ENCODE measurements at places on chromosomes 4 and X.

GRCh38 chr4:184887333-184887732, 61.6 kb upstream of the ACSL1 start:
- no peak for DNase-seq
- no peak overlapping the region for H3K27ac ChIP-seq
- H3K4me3 ChIP-seq = no peak overlapping the region
- H3K36me3 ChIP-seq = no peaks in the 10 kb centered on the region
- H3K27me3 ChIP-seq = peaks cover 10% of the 10 kb centered on the region
- no peaks in the 10 kb centered on the region for H3K4me1 ChIP-seq

- no peaks in the 10 kb centered on the region for H3K36me3 ChIP-seq
- no peak overlapping the region for H3K4me3 ChIP-seq
These were observed 2.4 kb upstream of the NBDY start for GRCh38 chrX:56726605-56727004.

DNA sequence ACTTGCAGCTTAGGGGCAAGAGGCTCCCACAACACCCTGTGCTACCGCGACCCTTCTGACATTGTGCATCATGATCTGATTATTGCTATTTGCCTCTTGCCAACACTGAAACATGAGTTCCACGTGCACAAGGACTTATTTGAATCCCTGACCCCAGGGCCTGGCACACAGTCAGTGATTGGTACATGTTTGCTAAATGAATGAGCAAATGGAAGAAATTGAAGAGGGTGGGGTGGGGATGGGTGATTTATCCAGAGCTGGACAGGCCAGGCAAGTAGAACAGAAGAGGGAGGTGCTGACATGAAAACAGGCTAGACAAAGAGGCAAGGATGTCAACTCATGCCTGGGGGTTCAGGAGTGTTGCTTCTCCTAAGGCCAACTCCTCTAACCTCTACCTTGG, 24.9 kb upstream of the RPL39 start:
- H3K4me3 ChIP-seq = no peak overlapping the region
- H3K27me3 ChIP-seq = no peaks in the 10 kb centered on the region
- no peaks in the 10 kb centered on the region for H3K36me3 ChIP-seq
- H3K27ac ChIP-seq = no peak overlapping the region
- no peak for DNase-seq

DNA sequence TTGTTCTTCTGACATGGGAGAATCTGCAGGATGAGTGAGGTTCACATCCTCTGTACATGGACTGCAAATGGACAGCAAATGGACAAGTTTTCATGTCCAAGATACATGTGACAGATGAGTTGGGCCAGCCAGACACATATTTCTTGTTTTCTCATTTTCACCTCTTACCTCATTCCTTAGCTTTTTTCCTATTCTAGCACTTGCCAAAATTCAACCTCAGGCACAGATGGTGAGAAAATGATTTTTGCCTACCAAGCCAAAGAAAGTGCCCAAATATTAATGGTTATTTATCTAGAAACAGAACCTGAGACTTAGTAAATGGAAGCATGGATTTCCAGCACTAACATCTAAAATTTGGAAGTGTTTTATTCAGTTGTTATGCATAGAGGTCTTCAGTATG, 402.2 kb downstream of the AFF2 start:
- no peaks in the 10 kb centered on the region for H3K4me1 ChIP-seq
- no peak overlapping the region for H3K4me3 ChIP-seq
- DNase-seq = no peak
- no peak overlapping the region for H3K27ac ChIP-seq
- H3K27me3 ChIP-seq = no peaks in the 10 kb centered on the region

DNA sequence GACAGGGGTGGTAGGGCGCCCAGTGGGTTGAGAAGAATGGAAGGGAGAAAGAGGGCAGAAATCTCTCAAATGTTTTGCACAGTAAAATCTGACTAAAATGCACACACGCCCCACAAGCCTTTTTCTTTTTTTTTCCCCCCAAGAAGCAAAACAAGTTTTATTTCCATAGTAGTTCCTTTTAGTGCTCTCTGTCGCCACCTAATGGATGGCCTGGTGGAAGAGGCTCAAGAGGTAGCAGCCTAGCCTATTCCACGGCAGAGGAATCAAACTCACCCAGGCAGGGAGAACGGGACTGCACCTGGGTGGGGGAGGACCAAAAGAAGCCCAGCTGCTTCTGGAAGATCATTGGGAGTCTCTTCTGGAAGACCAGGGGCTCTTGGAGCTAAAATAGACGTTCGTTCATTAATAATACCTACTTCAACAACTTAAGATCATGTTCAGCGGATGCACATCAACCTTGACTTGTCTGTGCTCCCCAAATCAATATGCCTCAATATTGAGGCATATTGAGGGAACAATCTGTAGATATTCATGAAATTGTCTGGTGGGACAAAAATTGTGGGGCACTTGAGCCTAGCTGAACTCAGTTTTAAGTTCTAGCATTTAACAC, 31.6 kb upstream of the IRAK1 start:
- no peaks in the 10 kb centered on the region for H3K36me3 ChIP-seq
- DNase-seq = peak; percentile 62
- H3K4me3 ChIP-seq = no peak overlapping the region

DNA sequence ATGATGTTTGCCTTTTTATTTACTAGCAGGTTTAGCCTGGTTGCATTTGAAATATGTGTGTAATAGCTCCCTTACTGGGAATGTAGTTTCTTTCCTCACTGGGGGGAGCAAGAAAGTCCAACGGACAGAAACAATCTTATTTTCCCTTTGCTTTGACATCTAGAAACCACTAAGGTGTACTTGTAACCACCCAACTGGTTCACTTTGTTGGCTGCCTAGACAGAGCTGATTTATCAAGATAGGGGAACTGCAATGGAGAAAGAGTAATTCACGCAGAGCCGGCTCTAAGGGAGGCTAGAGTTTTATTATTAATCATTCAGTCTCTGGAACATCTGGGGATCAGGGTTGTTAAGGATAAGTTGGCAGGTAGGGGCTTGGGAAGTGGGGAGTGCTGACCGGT, 30.3 kb downstream of the XG start:
- H3K36me3 ChIP-seq = no peaks in the 10 kb centered on the region
- H3K4me3 ChIP-seq = no peak overlapping the region
- peaks cover 2% of the 10 kb centered on the region for H3K27me3 ChIP-seq
- H3K27ac ChIP-seq = no peak overlapping the region
- no peak for DNase-seq

GRCh38 chr4:100190643-100191600, 654 bp upstream of the DDIT4L start:
- no peak overlapping the region for H3K27ac ChIP-seq
- H3K4me3 ChIP-seq = peak overlapping the region; percentile 36
- no peak for DNase-seq
- H3K4me1 ChIP-seq = no peaks in the 10 kb centered on the region
- H3K36me3 ChIP-seq = no peaks in the 10 kb centered on the region
- H3K27me3 ChIP-seq = no peaks in the 10 kb centered on the region

GRCh38 chrX:154436983-154437752, at the start of gene GDI1:
TSS of gene GDI1 (plus strand) at chrX:154437154. CDS start at chrX:154437255, 101 bp downstream.
- peak within 1 kb of the TSS; percentile 50 for H3K4me3 ChIP-seq
- no peaks in the 10 kb centered on the region for H3K27me3 ChIP-seq
- H3K4me1 ChIP-seq = peaks cover 44% of the 10 kb centered on the region
- peaks cover 34% of the 10 kb centered on the region for H3K36me3 ChIP-seq

DNA sequence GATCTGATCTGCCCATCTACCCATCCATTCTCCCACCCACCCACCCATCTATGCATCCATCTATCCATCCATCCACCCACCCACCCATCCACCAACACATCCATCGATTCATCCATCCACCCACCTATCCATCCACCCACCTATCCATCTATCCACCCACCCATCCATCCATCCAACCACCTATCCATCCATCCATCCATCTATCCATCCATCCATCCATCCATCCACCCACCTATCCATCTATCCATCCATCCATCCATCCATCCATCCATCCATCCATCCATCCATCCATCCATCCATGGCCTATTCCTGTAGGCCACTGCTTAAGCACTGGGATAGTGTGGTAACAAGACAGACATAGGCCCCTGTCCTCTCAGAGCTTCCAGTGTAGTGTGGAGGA, 69.8 kb downstream of the SORCS2 start:
- no peaks in the 10 kb centered on the region for H3K36me3 ChIP-seq
- no peak for DNase-seq
- H3K27ac ChIP-seq = no peak overlapping the region
- peaks cover 26% of the 10 kb centered on the region for H3K27me3 ChIP-seq
- no peaks in the 10 kb centered on the region for H3K4me1 ChIP-seq

GRCh38 chrX:150372756-150373155, 9.6 kb downstream of the MAMLD1 start:
- no peak for DNase-seq
- no peak overlapping the region for H3K4me3 ChIP-seq
- H3K27me3 ChIP-seq = no peaks in the 10 kb centered on the region
- H3K36me3 ChIP-seq = no peaks in the 10 kb centered on the region
- no peak overlapping the region for H3K27ac ChIP-seq
- H3K4me1 ChIP-seq = no peaks in the 10 kb centered on the region

- H3K27ac ChIP-seq = no peak overlapping the region
- no peak for DNase-seq
- H3K4me3 ChIP-seq = no peak overlapping the region
- peaks cover 5% of the 10 kb centered on the region for H3K27me3 ChIP-seq
- no peaks in the 10 kb centered on the region for H3K4me1 ChIP-seq
These were observed 241.2 kb downstream of the ANK2 start for GRCh38 chr4:113290666-113291065.

- H3K36me3 ChIP-seq = peaks cover 14% of the 10 kb centered on the region
- no peak overlapping the region for H3K4me3 ChIP-seq
- H3K27ac ChIP-seq = no peak overlapping the region
- H3K27me3 ChIP-seq = no peaks in the 10 kb centered on the region
- DNase-seq = no peak
These were observed 20.1 kb downstream of the MMAA start for GRCh38 chr4:145639186-145639698.

DNA sequence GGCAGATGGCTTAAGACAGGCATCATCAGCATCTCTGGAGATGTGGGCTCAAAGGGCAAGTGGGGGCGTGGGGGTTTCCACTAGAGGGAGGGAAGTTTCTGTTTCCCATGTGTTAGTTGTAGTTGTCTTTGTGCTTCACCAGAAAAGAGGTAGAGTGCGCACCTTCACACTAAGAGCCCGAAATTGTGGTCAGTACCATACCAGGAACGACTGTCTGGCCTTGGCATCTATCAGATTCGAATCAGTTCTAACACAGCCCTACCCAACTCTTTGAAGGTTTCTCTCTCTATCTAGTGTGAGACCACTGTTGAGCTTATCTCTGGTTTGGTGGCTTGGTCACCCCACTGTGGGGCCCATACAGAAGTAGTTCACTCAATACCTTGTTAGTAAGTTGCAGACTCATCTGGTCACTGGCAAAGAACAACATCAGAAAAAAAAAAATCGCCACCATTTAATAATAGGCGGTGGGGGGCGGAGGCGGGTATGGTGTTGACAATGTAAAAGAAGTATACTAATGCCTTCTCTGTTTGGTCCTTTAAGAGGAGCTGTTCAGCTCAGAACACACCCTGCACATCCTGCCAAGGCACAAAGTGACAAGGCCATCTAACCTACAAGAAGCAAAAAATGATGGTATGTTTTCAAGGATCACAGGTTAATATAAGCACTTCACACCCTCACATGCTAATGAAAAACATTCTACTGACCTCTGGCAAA, 71.1 kb downstream of the NYX start:
- H3K4me3 ChIP-seq = no peak overlapping the region
- H3K27ac ChIP-seq = no peak overlapping the region
- DNase-seq = no peak
- peaks cover 14% of the 10 kb centered on the region for H3K4me1 ChIP-seq
- no peaks in the 10 kb centered on the region for H3K36me3 ChIP-seq

- no peaks in the 10 kb centered on the region for H3K36me3 ChIP-seq
- H3K4me1 ChIP-seq = no peaks in the 10 kb centered on the region
- peaks cover 2% of the 10 kb centered on the region for H3K27me3 ChIP-seq
- no peak overlapping the region for H3K27ac ChIP-seq
- DNase-seq = no peak
These were observed 11.5 kb downstream of the IGSF1 start for GRCh38 chrX:131277543-131278136.

GRCh38 chr4:104818579-104818978, 323.9 kb upstream of the CXXC4 start:
- H3K27ac ChIP-seq = no peak overlapping the region
- H3K36me3 ChIP-seq = no peaks in the 10 kb centered on the region
- no peaks in the 10 kb centered on the region for H3K4me1 ChIP-seq
- H3K4me3 ChIP-seq = no peak overlapping the region
- no peaks in the 10 kb centered on the region for H3K27me3 ChIP-seq

- no peaks in the 10 kb centered on the region for H3K27me3 ChIP-seq
- H3K27ac ChIP-seq = peak overlapping the region; percentile 91
- peaks cover 14% of the 10 kb centered on the region for H3K4me1 ChIP-seq
- DNase-seq = no peak
- no peaks in the 10 kb centered on the region for H3K36me3 ChIP-seq
- peak overlapping the region; percentile 68 for H3K4me3 ChIP-seq
These were observed 3.0 kb downstream of the GPR174 start for GRCh38 chrX:79147477-79147876.

DNA sequence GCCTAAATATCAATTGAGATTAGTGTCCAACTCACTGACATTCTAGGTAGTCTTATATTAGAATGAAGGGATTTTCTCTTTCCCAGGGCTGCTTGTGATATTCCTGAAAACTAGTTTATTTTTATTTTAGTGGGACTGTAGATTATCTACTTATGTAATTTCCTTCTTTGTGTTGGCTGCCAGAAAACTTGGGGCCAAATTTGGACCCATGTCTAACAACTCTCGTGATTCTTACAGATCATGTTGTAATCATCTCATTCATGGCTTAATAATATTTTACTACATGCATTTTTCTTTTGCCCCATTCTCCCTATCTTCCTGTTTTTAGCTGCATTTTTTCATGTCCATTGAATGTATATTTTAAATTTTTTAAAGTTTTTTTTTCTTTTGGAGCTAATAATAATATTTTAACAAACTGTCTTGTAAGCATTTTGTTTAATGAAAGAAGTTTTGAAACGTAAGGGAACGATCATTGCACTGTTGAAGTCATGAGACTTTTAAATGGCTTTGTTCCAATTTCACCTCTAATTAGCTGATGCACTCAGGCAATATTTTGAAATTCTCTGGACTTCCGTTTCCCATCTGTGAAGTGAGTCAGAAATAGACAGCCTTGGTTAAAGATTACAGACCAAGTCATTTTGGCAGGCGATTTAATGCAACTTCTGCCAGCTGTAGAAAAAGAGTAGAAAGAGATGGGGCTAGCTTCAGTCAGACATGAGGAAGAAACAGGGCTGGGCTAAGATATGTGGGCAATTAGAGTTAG, 14.3 kb upstream of the TDO2 start:
- H3K36me3 ChIP-seq = no peaks in the 10 kb centered on the region
- no peaks in the 10 kb centered on the region for H3K27me3 ChIP-seq
- no peak for DNase-seq
- H3K4me3 ChIP-seq = no peak overlapping the region
- H3K27ac ChIP-seq = no peak overlapping the region

DNA sequence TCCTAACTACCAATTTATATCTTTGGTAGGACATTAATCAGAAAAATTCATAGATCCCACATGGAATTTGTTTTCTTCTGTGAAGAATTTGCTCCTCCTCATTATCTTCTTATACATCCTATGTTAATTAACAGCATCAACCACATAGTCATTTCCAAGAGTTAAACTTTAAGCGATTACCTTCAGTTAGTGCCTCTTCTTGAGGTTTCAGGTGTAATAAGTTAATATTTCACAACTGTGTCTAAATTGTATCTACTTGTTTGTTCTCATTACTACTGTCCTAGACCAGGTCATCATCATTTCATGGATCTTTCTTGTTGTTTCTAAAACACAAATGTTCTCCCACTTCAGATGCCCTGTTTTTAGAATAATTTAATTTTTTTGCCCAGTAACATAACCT, 457.9 kb downstream of the FAT4 start:
- no peaks in the 10 kb centered on the region for H3K27me3 ChIP-seq
- H3K36me3 ChIP-seq = no peaks in the 10 kb centered on the region
- H3K4me1 ChIP-seq = no peaks in the 10 kb centered on the region
